Activated T-helper 2 cell treated with anti-CD3 and anti-CD28 coated beads, Interferon-gamma antibody, Interleukin-2, Interleukin-4, amounts not matched to agents 10 μg/mL and 5 μg/mL and 100 μg/mL, durations not matched to agents 14 hours and 24 hours and 36 hours (primary cell): ENCODE measurements at places on chromosomes 5 and 9. TPM values are rescaled to one million over a fixed set of nuclear protein-coding genes. Genes with fewer than 3 reads are reported as not detected.

- no peak for DNase-seq
Observed at GRCh38 chr5:57750891-57751290, 268.3 kb upstream of the ACTBL2 start.

GRCh38 chr5:107364443-107365319 is 306.1 kb downstream of the EFNA5 start:
- DNase-seq, result no peak

- no peak for DNase-seq
Observed at GRCh38 chr5:31768046-31768445, 129.1 kb downstream of the PDZD2 start.

DNA sequence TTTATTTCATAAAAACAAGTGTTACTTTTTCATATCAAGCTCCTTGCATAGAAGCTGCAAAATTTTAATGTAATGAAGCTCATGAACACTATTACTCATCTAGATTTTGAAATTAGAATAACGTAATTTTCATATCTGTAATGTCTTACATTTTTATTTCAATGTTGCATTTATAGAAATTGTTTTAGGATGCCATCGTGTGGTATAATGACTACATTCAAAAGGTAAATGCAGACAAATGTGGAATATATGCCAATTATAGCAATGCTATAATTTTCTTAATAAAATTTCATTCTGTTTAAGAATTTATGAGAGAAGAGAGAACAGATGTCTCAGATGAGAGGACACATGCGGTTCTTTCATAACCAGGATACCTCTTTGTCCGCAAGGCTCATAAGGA is 230.2 kb downstream of the TMEM232 start:
- DNase-seq, result no peak

- no peak for DNase-seq
Observed at GRCh38 chr5:151196556-151197290, 27.2 kb downstream of the CCDC69 start.

DNA sequence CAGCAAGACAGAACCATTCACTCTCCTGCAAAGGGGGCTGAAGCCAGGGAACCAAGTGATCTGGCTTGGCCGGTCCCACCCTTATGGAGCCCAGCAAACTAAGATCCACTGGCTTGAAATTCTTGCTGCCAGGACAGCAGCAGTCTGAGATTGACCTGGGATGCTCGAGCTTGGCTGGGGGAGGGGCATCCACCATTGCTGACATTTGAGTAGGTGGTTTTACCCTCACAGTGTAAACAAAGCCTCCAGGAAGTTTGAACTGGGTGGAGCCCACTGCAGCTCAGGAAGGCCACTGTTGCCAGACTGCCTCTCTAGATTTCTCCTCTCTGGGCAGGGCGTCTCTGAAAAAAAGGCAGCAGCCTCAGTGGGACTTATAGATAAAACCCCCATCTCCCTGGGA is 60.5 kb downstream of the TNFSF8 start:
- no peak for DNase-seq

DNA sequence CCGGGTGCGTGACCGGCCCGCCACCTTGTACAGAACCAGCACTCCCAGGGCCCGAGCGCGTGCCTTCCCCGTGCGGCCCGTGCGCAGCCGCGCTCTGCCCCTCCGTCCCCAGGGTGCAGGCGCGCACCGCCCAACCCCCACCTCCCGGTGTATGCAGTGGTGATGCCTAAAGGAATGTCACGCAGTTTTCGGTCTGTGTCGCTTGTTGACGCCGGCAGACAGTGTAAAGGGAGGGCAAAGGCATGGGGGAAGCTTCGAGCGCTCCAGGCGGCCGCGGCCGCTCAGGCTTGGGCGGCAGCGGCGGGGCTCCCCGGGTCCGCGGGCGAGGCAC is 1.3 kb downstream of the LRRC26 start:
- no peak for DNase-seq

DNA sequence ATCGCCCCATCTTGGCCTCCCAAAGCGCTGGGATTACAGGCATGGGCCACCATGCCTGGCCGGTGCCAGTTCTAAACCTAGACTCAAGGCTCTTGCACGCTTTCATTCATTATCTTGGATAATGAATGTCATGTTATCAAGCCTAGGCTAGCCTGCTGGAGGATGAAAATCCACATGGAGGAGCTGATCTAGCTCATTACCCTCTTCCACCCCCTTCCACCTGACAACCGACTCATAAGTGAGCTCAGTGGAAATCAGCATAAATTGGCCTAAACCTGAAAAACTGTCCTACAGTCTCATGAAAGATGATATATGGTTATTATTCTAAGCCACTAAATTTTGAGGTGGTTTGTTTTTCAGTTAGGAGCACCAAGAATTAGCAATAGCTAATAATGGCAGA is 3.6 kb upstream of the TGFBR1 start:
- no peak for DNase-seq

- no peak for DNase-seq
Observed at GRCh38 chr5:179316111-179316551, 29.1 kb downstream of the ADAMTS2 start.

- no peak for DNase-seq
Observed at GRCh38 chr5:78659714-78660113, 11.1 kb upstream of the LHFPL2 start.

STXBP1 gene
- 44.5 and 48.9 TPM in 2 replicates for total RNA-seq

SLC34A3 gene
- total RNA-seq, result not detected in 2 replicates

HMCN2 gene
- total RNA-seq, result not detected in 2 replicates
